ENCODE measurements at places on chromosomes 1 and 21. TPM values are rescaled to one million over a fixed set of nuclear protein-coding genes. Genes with fewer than 3 reads are reported as not detected.

IL22RA1 gene
- not detected for total RNA-seq

- no peak for DNase-seq
Measured at GRCh38 chr1:181033799-181034451, at the start of gene MR1. Gene MR1 (plus strand): TSS chr1:181033983. CDS start chr1:181034008, 25 bp downstream.

DNA sequence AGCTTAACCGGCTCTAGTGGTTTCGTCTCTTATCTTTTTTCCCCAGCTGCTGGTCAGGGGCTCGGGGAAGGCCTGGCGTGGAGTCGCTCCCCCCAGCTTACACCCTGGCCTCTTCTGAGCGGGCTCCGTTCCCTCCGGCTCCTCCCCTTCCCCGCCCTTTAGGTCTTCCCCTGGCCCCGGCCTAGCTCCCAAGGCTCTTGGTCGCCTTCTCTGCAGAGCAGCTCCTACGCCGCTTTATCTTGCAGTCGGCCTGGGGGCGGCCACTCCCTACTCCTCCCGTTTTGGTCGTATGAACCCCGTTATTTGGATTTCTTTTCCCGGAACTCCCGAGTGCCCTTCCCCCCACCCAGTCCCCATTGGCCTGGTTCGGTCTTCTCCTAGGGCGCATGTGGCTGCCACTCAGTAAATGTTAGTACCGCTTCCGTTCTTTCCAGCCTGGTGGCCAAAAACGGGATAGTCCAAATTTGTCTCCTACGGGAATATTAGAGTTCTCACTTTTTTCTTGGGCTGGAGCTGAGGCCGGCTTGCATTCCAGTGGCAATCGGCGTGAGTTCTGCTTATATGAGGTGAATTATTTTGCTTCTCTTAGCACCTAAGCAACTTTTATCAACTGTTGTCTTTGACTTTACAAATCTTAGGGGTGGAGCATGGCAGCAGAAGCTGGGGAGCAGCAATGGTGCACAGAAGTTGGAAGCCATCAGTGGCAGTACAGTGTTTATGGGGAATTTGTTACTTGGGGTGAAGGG, 467 bp downstream of the THRAP3 start:
- peak; percentile 92 for DNase-seq

GRCh38 chr1:58447042-58447441, 99.5 kb downstream of the OMA1 start:
- no peak for DNase-seq

WNT9A gene
- total RNA-seq: 25.5 TPM

CATSPER4 gene
- not detected for total RNA-seq

HCRTR1 gene
- total RNA-seq: not detected

SPATA45 gene
- not detected for total RNA-seq

PLA2G2F gene
- total RNA-seq: not detected

- no peak for DNase-seq
Measured at GRCh38 chr1:6928106-6928885, 143.0 kb downstream of the CAMTA1 start.

DNA sequence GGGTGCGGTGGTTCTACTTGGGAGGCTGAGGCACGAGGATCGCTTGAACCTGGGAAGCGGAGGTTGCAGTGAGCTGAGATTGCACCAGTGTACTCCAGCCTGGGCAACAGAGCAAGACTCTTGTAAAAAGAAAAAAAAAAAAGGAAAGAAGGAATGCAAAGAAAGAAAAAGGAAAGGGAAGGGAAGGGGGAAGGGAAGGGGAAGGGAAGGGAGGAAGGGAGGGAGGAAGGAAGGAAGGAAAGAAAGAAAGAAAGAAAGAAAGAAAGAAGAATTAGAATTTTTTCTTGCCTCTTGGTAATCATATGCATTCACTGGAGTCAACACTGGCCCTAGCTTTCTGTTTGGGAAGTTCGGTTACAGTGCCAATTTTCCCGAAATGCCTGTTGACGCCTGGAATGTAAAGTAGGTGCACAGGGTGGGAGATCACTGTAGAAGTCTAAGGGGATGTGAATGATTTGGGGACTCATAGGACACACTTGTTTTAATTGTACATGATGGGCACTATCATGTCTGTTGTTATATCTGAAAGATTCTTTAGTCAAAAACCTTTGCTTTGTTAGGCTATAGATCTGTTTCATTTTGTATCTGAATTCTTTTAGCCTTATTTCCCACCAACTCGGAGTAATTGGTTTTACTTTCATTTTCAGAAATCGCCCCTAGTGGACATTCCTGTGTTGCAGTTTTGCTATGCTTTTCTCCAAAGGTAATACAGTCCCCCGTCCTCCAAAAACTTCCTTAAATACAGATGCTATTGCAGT, 59.8 kb upstream of the MORC3 start:
- no peak for DNase-seq

TMIGD3 gene
- 5.8 TPM for total RNA-seq

DNA sequence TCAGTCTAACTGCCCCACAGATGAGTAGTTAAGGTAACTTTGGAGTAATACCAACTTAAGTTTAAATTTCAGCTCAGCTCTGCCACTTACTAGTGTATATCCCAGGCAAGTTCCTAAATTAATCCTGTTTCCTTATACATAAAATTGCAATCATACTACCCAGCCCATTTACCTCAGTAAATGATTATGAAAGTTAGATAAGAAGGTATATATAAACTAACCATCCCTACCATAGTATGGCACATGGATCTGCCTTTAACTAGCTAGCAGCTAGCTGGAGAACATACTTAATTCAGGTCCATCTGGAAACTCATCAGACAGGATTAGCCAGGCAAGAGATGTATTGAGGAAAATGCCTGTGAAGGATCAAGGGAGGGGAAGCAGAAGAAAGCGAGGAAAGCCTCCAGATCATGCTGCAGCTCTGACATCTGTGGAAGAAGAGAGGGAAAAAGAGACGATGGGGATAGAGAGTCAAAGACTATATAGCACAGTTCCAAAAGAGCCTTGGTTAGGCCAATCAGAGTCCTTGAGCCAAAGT, 8.0 kb upstream of the JAK1 start:
- no peak for DNase-seq

DNA sequence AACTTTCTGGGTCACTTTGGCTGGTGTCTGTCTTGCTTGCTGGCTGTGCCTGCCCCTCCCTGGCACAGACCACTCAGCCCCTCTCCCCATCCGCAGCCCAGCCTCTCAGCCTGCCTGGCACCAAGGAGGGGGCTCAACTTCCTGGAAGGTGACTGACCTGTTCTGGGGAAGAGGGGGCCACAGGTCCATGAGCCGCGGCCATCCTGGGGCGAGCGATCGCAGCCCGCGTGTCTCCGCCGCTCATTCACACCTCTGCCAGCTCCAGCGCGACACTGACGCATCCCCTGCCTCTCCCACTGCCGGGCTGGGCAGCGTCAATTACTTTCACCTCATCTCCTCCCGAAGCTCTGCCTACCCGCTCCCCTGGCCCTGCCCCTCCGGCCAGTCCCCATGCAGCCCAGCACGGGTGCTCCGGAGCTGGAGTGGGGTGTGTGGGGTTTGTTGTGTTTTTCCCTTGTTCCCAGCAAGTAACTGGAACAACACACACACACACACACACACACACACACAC, 14.3 kb downstream of the SLC6A9 start:
- DNase-seq: no peak

DNA sequence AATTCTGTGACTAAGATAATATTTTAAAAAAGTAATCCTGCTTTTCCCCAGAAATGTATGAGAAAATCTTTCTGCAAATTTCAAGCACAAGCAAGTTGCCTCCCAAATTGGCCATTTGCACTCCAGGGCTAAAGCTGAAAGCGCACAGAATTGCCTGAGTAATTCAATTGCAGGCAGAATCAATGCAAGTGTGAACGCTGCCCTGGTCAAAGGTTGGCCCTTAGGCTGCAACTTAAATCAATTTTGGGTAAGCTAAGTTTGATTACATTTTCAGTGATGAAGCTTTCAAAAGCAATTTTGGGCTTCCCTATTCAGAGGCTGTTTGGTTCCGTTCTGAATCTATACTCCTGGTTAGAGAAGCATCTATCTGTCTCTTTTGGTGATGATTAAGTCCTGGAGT, 501.8 kb upstream of the ZRANB2 start:
- no peak for DNase-seq

DNA sequence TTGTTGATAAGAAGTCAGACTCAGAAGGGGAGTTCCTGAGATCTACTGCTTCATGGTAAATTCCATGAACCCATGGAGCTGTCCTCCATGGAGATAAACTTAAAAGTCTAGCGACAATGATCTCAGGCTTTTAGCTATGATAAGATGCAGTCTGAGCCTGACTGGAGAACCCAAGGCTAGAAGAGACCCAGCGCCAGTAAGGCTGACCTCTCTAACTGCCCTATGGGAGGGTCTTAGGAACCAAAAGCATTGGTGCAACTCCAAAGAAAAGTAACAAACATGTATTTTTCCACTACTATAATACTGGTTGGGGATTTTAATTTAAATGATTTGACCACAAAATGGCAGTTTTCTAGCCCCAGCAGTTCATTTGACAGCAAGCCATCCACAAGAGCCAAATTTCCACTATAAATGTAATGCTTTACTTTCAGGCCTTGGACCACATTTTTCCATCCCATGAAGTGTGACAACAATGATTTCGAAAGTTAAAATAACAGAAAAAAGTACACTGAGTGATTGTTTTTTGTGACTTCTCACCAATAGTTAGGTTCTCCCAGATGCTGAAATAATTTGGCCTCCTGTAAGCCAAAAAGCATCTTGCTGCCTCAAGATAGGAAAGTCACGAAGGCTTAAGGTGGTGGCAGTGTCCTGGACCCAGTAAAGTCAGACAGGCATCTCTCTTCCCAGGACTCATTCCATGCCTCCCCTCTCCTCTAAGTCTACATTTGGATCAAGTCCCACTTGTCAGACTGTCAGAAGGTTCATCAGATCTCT, 43.1 kb upstream of the EXOSC10 start:
- DNase-seq: no peak

DNA sequence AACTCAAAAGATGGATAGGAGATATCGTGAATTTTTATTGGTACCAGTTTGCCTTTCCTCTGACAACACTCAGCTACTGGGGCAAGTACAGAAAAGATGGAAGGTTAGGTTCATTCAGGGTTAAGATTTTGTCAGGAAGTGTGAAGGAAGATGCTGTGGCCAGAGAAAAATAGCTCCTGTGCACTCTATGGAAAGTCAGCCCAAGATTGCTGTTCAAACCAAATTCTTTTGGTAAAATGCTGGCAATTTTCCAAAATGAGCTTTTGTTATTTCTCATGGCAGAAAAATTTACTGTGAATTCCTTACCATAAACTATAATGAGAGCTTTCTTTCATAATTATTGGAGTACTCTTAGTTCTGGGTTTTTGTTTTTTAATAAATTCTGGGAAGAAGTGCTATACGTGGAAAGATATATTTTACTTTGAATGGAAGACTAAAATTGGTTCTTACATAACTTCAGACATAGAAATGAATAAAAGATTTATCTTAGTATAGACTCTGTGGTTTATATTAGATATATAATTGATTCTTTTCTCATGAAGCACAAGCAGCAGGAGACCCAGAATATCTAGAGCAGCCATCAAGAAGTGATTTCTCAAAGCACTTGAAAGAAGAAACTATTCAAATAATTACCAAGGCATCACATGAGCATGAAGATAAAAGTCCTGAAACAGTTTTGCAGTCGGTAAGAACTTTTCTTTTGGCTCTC, 112.2 kb downstream of the USP25 start:
- DNase-seq: no peak

- no peak for DNase-seq
Measured at GRCh38 chr1:214012418-214012817, 24.6 kb downstream of the PROX1 start.

EPHA10 gene
- total RNA-seq: 0.33 TPM

DNA sequence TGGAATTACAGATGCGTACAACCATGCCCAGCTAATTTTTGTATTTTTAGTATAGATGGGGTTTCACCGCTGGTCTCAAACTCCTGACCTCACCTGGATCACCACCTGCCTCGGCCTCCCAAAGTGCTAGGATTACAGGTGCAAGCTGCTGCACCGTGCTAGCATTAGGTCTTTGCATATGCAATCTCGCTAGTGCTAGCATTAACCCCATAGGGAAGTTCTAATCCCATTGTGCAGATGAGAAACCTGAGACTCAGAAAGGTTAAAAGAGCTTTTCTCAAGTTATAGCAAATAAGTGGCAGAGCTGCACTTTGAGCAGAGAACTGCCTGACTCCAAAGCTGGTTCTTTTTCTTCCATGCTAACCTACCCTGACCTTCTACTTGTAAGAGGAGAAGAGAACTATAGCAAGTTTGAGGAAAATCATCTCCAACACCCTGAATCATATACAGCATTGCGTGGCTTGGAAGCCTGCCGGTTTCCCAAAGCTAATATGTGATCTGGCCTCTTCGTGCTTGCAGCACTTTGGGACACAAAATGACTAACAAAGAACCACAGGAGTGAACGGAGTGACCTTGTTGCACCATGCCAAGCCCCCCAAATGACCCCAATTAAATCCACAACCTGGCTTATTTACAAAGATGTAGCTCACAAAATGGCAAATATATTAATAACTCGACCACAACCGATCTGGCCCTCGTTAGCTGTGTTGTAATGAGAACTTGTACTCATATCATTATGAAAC, 185.1 kb downstream of the TM2D1 start:
- DNase-seq: no peak

AMPD1 gene
- not detected for total RNA-seq

PPIE gene
- total RNA-seq: 56.4 TPM

JTB gene
- total RNA-seq: 293 TPM

GSTM5 gene
- total RNA-seq: 3.2 TPM

DNA sequence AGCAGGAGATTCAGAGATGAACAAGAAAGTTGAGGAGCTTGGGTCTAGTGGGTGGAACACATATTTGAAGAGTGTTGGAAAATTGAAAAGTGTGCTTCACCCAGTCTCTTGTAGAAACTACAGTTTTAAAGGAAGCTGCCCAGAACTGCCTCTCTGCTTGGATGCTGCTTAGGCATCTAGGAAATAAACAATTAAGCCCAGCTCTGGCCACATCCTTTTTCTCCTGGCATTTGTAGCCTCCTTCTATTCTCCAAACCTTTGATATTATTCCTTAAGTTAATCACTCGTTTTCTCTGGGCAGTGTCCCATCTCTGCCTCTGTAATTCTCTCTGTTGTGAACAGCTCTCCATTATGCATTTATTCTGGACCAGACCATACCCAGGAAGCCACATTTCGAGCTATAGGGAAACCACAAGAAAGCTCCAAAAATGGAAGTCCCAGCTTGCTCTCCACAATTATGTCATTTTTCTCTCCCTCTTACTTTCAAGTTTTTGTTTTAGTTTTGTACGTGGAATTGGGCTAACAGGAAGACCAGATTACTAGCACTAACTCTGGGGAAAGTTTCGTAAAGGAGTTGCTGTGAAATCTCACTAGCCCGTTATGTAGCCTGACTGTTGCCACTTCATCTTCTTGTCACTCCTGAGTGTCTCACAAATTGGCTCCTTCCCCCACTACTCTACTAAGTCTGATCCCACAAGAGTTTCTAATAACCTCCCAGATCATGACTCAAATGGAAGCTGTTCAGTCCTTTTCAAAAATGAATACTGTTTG, 102.2 kb downstream of the NTMT2 start:
- DNase-seq: no peak

ADAM15 gene
- total RNA-seq: 66.7 TPM

PPIAL4G gene
- not detected for total RNA-seq

GRCh38 chr1:39410915-39411436, 80.5 kb upstream of the BMP8A start:
- peak; percentile 95 for DNase-seq

DNA sequence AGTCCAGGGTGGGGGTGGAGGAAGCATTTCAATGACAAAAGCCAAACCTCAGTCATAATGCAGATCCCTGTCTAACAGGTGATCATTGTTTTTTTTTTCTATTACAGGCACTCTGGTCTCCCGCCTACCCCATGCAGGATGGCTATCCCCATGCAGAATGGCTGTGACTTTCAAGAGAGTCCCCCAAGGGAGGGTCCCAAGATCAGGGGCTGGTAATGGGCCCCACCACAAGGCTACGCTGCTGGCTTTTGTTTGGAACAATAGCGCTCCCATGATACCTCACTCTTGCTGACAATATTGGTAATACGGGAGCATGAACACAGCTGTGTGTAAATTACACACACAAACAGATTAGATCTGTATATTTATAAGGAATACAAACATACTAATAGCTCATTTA, 119.4 kb downstream of the SLC45A1 start:
- no peak for DNase-seq
